Stimulated activated naive B cell treated with anti-CD40 and anti-IgM and Interleukin-4, amounts not matched to agents 10 μg/mL and 1 μg/mL and 100 μg/mL, for 72 hours (primary cell): ENCODE measurements at places on chromosomes 5 and 9.

- DNase-seq = no peak
- H3K27me3 ChIP-seq = peaks cover 7% of the 10 kb centered on the region
- peak overlapping the region; percentile 7 for H3K27ac ChIP-seq
- H3K4me1 ChIP-seq = peaks cover 23% of the 10 kb centered on the region
- H3K36me3 ChIP-seq = peaks cover 3% of the 10 kb centered on the region
Measured at GRCh38 chr9:95808011-95808410, 67.5 kb upstream of the ERCC6L2 start.

GRCh38 chr5:76527685-76528161 lies 95.5 kb downstream of the F2RL2 start:
- H3K4me1 ChIP-seq = peaks cover 6% of the 10 kb centered on the region
- H3K36me3 ChIP-seq = no peaks in the 10 kb centered on the region
- no peak for DNase-seq

- no peaks in the 10 kb centered on the region for H3K27me3 ChIP-seq
- H3K27ac ChIP-seq = no peak overlapping the region
- H3K36me3 ChIP-seq = no peaks in the 10 kb centered on the region
- peaks cover 14% of the 10 kb centered on the region for H3K4me1 ChIP-seq
- DNase-seq = no peak
- no peak overlapping the region for H3K4me3 ChIP-seq
Measured at GRCh38 chr5:54807421-54807820, 178.0 kb downstream of the ESM1 start.

DNA sequence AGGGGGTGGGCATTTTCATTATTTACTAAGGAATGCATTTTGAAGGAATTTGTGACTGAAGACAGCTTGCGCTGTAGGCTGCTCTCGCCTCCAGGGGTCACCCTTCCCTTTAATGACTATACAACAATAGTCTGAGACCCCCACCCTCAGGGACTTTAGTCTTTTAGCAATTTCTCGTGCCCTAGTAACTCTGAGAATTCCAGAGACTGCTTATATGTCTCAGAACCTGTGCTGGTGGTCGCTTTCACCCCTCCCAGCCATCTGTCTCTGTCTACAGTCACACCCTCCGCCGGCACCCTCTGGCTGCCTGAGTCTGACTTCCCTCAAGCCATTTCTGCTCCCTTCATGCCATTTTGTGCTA lies 671.4 kb downstream of the NR2F1-AS1 start:
- no peaks in the 10 kb centered on the region for H3K36me3 ChIP-seq
- H3K4me3 ChIP-seq = no peak overlapping the region
- no peaks in the 10 kb centered on the region for H3K27me3 ChIP-seq
- DNase-seq = no peak
- no peak overlapping the region for H3K27ac ChIP-seq
- no peaks in the 10 kb centered on the region for H3K4me1 ChIP-seq

- peaks cover 12% of the 10 kb centered on the region for H3K4me1 ChIP-seq
- H3K27ac ChIP-seq = no peak overlapping the region
- no peak for DNase-seq
- no peak overlapping the region for H3K4me3 ChIP-seq
- no peaks in the 10 kb centered on the region for H3K27me3 ChIP-seq
Measured at GRCh38 chr9:76292658-76293057, 101.6 kb downstream of the RFK start.

- H3K27ac ChIP-seq = peak overlapping the region; percentile 56
- no peaks in the 10 kb centered on the region for H3K27me3 ChIP-seq
- H3K4me1 ChIP-seq = peaks cover 29% of the 10 kb centered on the region
Measured at GRCh38 chr5:163509291-163509951, 4.0 kb downstream of the MAT2B start.

GRCh38 chr5:35153375-35153932 lies 76.8 kb downstream of the PRLR start:
- H3K27ac ChIP-seq = no peak overlapping the region
- DNase-seq = no peak
- no peaks in the 10 kb centered on the region for H3K27me3 ChIP-seq
- no peaks in the 10 kb centered on the region for H3K4me1 ChIP-seq
- no peak overlapping the region for H3K4me3 ChIP-seq
- H3K36me3 ChIP-seq = no peaks in the 10 kb centered on the region
